ENCODE measurements at places on chromosomes 7 and 10.

GRCh38 chr10:49009199-49009979 is 69.7 kb upstream of the LRRC18 start:
- DNase-seq = no peak

DNA sequence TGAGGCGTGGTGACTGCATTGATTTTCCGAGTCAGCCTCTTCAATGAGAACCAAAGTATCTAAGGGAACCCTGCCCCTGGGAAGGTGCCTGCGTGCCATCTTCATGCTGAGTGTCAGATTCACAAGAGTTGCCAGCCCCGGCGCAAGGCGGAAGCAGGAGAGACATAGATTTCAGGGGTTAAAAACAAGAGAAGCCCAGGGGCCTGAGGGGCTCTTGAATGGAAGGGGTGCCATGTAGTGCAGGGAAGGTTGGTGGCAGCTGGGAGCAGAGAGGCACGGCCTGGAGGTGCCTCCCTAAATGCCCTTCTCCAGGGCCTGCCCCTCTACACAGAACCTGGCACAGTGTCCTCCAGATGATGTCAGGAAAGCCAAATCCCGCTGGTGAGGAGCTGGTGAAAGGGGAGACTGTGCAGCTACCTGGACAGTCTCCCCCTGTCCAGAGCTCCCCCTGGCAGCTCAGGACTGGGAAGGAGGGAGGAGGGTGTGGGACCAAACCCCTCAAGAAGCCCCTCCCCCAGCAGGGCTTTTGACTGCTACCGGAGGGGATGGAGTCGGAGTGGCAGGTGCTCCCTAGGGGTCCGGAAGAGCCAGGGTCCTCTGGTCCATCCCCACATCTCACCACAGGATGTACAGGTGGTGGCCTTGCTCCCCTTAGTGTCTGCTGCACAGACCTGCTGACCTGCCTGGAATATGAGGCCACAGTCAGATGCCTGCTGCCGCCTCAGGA is 137.9 kb downstream of the TCERG1L start:
- DNase-seq = no peak

- DNase-seq = no peak
Observed at GRCh38 chr7:27746978-27747377, 7.0 kb downstream of the TAX1BP1 start.

DNA sequence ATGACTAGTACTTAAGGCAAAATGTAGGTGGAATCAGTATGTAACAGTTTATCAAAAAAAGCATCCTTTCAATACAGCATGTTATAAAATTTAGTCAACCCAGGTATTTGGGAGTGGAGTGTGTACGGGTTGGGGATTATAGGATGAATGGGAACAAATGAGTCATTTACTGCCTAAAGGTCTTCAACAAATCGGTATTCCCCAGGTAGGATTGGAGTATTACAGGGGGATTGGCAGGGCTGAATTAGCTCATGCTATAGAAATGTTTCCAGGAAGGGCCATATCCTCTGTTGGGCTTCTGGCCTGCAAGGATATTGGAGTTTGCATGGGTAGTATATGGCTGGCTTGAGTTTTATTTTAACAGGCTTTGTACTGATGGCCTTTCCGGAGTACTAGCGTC is 723.7 kb downstream of the SORCS1 start:
- DNase-seq = no peak

- DNase-seq = no peak
Observed at GRCh38 chr7:27419581-27420177, 177.1 kb downstream of the EVX1 start.

DNA sequence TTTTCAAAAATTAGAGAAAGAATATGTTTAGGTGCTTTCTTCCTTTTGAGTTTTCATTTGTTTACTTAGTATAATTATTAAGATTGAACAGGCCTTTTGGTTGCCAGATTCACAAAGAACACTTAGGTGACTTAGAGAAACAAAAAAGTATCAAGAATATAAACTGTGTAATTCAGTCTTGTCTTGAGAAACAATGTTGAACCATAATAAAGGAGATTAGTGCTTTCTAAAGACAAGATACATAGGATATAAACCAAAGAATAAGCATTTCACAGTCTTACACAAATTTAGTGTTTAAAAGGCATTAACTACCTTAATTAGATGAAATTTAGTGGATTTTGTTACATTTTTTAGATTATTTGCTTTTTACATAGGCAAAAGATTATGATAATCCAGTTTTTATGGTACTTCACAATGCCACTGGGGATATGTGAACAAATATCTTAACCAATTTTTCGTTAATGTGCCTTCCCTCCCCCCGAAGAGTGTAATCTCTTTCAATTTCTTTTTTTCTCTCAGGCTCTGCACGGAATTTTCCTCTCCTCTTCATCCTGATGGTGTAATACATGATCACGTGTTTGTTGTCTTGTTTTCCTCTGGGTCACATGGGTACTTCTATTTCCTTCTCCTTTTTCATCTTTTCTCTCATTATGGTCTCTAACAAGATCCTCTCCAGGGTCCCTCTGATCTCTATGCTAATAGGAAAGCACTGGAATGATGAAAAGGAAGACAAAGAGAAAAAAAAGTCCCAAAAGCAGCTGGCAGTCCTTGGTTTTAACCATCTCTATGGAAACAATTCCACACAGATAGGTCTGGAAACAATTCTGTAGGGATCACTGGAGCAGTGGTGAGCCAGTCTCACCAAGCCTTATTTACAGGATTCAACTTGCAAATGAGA is 3.7 kb upstream of the HNRNPH3 start:
- peak; percentile 40 for DNase-seq

DNA sequence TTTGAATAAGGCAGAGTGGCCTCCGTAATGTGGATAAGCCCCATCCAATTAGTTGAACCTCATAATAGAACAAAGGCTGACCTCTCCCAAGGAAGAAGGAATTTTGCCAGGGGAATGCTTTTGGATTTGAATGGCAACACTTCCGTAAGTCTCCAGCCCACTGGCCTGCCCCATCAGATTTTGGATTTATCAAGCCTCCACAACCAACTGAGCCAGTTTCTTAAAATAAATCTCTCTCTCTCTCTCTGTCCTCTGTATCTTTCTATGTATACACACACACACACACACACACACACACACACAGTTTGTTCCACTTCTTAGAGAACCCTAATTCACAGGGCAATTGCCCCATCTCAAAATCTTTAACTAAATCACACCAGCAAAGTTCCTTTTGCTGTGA is 100.9 kb upstream of the CAV2 start:
- no peak for DNase-seq

- no peak for DNase-seq
Observed at GRCh38 chr10:54665095-54665494, 135.9 kb downstream of the PCDH15 start.

GRCh38 chr10:93412801-93413200 is 69.3 kb downstream of the MYOF start:
- DNase-seq = no peak

DNA sequence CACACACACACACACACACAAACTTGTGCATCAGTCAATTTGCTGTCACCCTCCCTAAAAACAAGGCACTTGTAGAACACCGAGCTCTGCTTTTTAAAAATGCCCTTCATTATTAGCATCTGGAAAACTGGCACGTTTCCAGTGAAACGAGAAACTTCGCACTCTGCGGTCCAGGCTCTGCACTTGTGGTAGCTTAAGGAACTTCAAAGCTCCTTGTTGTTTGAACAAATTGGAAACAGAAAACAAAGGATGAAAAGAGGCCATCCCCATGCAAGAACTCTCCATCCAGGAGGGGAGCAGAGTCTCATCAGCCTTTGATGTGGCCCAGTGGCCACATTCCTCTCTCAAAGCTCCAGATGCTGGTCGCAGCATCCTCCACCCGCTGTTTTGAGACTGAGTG is 105.1 kb downstream of the C10orf90 start:
- DNase-seq = peak; percentile 61

DNA sequence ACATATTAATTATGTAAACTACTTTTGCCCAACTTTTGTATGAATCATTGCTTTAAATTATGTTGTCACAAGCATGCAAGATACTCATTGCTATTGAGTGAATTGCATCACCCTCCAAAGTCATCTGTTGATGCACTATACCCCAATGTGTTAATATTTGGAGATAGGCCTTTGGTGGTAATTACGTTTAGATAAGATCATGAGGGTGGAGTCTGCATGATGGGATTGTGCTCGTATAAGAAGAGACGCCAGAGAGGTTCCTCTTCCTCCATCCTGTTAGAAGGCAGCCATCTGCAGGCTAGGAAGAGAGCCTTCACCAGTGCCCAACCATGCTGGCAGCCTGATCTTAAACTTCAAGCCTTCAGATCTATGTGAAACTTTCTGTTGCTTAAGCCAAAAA is 95.3 kb upstream of the MAGI2 start:
- no peak for DNase-seq

DNA sequence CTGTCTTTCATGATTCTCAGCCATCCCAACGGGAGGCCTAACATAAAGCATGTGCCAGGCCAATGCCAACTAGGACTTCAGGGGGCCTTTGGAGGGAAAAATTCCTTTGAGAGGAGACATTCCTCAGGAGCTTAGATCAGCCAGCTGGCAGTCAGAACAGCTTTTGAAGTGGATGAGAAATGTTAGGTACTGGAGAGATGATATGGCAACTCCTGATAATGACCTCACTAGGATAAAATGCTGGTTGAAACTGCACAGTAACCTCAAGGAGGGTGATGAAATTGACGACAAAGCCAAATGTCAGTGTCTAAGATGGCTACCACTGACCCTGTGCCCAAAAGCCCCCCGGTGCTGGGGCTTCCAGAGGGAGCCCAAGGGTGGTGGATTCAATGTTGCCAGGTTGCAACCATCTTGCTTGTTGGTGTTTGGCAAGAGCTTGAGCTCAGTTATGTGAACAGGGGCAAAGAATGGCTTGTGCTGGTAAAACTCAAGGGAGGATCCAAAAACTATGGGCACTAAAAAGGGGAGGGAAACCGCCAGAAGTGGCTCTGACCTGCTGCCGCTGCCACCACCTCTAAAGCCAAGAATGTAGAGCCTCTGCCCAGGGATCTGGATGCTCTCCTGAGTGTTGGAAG is 121.2 kb downstream of the UBE2H start:
- DNase-seq = peak; percentile 65

DNA sequence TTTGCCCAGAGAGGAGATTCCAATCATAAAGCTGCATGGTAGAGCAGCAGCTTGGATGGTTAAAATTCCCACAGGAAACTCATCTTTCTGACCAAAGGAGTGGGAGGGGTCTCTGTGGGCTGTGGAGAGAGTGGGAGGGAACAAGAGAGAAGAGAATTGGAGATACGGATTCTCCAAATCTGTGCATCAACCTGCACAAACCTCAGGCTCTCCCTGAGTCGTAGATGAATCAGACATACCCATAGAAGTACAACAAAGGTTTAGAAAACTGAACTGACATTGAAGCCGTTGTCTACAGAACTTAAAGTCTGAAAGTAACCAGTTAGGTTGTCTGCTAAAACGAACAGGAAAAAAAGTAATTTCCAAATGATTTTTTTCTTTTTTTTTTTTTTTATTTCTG is 41.9 kb downstream of the CYCS start:
- DNase-seq = no peak

- DNase-seq = no peak
Observed at GRCh38 chr10:123792248-123792978, 99.2 kb downstream of the CPXM2 start.

DNA sequence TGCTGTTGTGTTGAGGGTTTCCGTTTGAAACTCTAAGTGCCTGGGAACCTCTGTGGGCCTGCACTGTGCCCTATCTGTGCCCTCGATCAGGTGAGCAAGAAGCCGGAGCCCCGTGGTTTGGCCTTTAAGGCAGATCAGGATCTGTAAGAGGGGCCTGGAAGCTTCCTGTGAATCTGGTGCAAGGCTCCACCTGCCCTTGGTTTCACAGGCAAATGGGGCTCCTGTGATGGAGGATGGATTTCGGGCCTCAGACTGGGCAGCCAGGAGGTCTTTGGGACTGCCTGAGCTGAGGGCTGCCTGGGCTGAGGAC is 21.6 kb downstream of the SCART1 start:
- DNase-seq = no peak

DNA sequence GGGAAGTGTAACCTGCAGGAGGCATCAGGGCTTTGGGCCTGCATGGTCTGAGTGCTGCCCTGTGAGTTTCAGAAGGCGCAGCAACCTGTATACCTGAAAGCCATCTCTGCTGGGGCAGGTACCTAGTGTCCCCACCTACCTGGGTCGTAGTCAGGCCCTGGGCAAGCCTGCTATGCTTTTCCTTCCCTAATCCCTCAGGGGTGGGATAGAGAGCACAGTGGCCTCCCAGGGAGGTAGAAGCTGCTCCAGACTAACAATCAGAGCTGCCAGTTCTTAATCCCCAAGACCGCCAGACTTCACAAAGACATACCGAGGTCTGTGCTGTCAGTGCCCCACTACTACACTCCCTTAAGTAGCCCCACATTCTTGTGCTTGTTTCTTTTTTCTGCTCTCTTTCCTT is 52.0 kb downstream of the PTEN start:
- peak; percentile 83 for DNase-seq

- DNase-seq = no peak
Observed at GRCh38 chr7:106870983-106871410, 5.9 kb downstream of the PIK3CG start.

Measured in ELF-1 (cell line).